Stimulated activated CD4-positive, alpha-beta T cell treated with anti-CD3 and anti-CD28 coated beads, Interleukin-12 subunit alpha, Interleukin-12 subunit beta, amount 100 ng/mL, for 48 hours (primary cell): ENCODE measurements at places on chromosomes 1 and 21.

- no peak for DNase-seq
Observed at GRCh38 chr1:60184521-60184920, 111.0 kb upstream of the C1orf87 start.

DNA sequence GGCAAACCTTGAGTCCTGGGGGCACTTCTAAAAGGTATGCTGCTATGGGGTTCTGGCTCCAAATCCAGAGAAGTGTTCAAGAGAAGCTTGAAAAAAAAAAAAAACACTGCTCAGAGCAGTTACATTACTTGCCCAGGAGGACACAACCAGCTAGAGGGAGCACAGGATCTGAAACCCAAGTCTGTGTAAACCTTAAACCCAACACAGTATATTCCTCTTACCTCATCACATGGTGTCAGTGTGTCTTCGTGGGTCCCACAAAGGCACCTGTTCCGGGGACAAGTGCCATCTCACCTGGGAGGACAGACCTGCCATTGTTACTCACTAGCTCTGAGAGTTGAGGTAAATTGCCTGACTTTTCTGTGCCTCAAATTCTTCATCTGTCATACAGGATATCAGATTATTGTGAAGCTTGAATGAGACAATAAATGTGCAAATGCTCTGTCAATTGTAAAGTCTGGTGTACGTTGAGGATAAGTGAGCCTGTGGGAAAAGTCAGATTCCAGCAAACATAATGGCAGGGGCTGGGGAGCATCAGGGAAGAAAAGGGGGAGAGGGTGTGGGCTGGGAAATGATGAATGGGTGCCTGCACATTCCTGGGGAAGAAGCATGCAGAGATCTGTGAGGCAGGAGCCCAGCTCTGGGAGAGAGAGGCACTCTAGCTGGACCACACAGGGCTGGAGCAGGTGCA lies 170.4 kb upstream of the ZC3H12A start:
- DNase-seq = no peak

DNA sequence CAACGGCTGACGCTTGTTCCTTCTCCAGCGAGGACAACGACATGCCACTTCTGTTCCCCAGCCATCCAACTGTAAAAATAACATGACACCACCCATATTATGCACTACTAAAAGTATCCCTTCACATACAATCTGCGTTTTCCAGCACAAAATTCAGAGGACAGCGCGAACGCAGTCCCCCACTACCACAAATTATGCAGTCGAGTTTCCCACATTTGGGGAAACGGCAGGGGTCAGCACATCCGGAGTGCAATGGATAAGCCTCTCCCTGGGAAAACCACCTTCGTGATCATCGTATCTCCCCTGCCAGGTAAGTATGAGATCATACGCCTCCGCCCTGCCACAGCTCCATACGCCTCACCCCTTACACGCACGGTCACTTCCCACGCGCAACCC lies 120.9 kb downstream of the PPIAL4G start:
- DNase-seq = no peak

GRCh38 chr1:1157914-1158710 lies 15.6 kb upstream of the TTLL10 start:
- DNase-seq = no peak

DNA sequence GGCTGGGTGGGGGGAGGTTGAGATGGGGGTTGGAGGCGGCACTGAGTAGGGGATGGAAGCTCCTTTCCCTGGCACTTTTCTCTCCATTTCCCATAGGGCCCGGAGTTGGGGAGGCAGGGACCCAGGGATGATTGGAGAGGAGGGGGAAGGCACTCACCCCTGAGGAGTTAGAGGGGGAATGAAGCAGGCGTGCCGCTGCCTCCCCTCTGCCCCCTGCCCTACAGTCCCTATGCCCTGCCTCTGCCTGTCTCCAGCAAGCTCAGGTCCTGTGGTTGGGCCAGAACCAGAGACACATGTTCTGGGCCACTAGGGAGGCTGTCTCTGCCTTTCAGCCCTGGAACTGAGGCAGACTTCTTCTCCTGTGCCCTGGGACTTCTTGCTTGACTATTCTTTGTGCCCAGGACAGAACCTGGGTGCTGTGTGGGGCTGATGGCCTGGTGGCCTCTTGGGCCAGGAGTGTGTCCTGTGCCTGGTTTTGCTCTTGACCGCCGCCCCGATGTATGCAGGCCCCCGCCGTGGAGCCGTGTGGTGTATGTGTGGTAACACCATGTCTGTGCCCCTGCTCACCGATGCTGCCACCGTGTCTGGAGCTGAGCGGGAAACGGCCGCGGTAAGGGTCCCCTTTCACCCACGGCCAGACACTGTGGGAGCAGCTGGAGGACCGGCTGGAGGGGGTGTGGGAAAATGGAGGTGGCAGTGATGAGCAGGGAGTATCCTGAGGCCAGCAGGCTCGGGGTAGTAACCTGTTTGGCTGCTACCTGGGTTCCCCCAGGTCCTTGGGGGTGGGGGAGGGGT lies 1.4 kb downstream of the LYPLA2 start:
- DNase-seq = no peak

- DNase-seq = no peak
Observed at GRCh38 chr1:186300056-186300455, 75.0 kb downstream of the TPR start.
